CD4-positive, alpha-beta T cell treated with Interleukin-4 for 1 hour (primary cell): ENCODE measurements at places on chromosomes 2 and 18.

- DNase-seq, result peak; percentile 18
These were observed 1173.1 kb upstream of the ZEB2 start for GRCh38 chr2:145692971-145693478.

DNA sequence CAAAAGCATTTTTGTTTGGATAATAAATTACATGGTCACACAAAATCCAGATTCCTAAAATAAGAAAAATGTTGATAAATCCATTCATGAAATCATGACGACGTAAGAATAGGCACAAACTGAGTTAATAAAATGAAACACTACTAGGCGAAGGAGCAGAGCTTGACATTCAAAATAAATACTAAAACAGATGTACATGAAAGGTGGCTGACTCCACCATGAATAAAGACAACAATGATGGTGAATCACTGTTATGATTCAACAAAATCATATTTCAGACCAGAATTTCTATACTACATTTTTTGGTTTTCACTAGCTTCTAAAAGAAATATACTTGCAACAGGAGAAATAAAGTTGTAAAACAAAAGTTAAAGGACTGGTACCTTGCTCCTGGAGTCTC is 122.0 kb upstream of the RNU4ATAC start:
- DNase-seq, result no peak

- no peak for DNase-seq
These were observed 40.0 kb upstream of the ATG16L1 start for GRCh38 chr2:233211548-233211895.

GRCh38 chr2:151470556-151470955 is 60.9 kb downstream of the RIF1 start:
- DNase-seq, result no peak

DNA sequence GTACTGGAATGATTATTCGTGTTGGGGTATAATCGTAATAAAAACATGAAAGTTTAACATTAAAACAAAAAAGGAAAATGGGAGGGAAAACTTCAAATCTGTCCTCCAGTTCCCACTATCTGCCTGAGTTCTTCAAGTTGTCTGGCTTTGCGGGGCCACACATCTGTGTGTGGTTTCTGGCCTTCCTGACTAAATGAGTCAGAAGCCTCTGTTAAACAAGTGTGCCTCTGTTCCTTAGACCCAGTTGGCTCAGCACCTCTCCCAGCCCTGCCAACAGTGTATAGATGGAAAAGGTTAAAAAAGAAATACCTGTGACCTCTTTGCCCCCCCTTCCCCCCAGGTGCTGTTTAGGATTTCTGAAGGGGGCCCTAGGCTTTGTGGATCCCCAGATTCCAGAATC is 30.2 kb downstream of the XDH start:
- no peak for DNase-seq
